ENCODE measurements at places on chromosomes 6 and 20.

GRCh38 chr20:13430346-13431002 is 208.3 kb downstream of the TASP1 start:
- DNase-seq, result no peak

DNA sequence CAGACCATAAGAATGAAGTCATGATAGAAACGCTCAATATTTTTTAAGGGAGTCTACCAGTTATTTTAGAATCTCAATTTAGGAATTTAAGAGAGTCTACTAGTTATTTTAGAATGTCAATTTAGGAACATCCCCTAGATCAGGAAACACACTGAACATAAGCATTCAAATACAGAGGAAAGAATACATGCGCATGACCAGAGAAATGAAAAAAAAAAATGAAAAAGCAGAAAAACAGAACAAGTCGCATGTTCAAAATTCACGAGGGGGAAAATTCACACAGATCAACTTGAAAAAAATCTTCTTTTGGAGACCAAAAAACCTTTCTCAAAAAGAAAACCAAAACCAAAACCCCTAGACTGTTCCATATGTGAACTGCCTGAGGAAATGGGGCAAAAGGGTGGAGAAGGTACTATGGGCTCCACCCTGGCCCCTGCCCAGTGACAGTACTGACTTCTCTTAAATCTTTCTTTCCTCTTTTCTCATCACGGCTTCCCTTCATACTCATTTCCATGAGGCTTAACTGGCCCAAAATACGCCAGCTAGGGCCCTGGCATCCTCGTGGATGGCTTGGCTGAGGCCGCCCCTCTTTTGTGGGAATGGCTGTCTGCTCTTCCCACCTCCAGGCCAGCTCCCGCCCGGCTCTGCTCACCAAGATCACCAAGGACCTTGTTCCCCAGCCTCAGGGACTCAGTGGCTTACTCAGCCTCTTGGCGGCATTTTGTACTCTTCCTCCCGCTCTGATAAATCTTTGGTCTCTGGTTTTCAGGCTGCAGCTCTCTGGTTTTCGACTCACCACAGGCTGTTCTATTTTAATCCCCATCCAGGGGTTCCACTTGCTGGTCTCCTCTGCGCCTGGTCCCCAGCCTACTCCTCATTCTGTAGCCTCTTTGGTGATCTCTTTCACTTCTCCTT is 11.2 kb downstream of the ZBTB2 start:
- DNase-seq, result no peak

GRCh38 chr20:1191299-1191698 is 6.5 kb upstream of the TMEM74B start:
- DNase-seq, result no peak

DNA sequence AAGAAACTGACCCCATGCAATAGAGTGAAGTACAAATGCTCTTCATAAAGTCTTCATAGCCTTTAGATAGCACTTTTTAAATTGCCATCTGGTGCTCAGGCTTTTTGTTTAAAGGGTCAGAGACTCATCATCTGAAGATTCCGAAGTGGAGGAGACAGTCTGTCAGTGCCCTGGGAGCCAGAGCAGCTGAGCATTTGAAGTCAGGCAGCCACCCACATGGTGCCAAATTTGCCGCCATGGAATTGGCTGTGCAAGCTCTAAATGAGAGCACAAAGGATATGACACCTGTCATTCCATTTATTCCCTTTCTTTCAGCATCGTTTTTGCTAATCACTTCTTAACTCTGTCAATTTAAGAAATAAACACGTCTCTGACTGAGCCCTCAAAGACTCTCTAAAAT is 32.8 kb upstream of the CEP162 start:
- no peak for DNase-seq

DNA sequence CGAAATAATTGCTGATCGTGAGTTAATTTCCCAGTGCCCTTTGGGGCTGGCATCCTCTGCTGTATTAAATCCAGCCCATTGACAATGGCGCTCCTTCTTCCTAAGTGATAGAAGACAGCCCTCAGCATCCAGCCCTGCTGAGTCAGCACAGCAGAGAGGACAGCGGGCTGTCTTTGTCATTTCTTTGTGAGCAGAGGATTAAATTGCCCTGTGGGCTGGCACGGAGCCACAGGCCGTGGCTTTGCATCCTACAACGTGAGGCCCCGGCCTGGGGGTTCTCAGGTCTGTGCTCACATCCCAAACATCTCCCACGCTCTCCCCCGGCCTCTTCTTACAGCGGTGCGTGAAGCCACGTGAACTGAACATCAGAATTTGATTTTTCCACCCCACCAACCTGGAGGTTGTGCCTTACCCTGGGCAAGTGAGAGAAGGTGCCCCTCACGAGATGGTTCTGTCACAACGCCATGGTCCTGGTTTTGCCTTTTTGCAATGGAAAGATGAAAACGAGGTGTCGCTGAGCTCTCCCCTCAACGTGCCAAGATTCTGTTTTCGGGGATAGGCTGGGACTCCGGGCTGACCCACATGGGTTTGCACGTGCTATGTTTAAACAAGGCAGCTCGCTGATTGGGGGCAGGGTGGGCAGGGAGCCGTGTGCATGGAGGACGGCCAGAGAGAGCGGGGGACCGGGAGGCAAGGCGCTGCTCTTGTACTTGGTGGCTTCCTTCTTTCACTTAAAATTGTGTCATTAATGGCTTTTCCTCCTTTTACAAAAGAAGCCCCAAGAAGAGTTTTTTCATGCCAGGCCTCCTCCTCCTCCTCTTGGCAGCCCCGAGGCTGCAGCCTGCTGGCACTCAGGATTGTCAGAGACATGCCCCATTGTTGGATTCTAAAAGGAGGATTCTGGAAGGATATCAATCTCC is 19.5 kb downstream of the CDH4 start:
- no peak for DNase-seq

DNA sequence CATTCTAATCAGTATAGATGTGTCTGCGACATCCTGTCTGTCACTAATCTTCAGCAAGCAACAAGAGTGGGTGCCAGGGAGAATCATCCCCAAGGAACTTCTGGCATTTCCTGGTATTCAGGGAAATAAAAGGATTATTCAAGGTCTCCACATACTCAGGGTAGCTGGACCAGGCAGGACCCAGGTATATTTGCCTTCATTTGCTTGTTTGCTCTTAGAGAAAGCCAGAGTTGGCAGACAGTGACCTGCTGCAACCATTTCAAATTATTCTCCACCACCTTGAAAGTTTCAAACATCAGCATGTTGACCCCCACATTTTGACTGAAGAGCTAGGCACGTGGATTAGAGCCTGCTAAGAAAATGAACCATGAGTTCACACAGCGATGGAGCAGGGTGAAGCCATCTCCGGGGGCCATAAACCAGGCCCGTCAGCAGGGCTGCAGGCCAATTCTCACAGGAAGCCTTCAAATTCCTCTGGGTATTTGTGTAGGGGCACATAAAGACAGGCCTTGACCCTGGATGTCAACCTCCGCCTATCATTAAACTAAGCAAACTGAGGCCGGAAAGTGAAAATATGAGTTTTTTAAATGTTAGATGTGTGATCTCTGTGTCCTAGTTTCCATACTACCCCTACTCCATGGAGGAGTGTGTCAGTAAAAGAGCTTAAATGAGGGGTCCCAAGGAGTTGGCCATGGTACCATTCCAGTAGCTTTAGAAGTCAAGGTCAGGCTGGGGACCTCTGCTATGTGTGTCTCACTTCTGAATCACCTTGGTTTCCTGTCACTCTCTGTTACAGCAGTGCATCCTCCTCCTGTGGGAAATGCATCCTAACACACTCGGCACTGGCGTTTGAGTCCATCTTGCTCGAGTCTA is 32.9 kb downstream of the TRAM2 start:
- DNase-seq, result peak; percentile 67

- DNase-seq, result no peak
Measured at GRCh38 chr6:110949679-110950285, 8.7 kb upstream of the GTF3C6 start.

DNA sequence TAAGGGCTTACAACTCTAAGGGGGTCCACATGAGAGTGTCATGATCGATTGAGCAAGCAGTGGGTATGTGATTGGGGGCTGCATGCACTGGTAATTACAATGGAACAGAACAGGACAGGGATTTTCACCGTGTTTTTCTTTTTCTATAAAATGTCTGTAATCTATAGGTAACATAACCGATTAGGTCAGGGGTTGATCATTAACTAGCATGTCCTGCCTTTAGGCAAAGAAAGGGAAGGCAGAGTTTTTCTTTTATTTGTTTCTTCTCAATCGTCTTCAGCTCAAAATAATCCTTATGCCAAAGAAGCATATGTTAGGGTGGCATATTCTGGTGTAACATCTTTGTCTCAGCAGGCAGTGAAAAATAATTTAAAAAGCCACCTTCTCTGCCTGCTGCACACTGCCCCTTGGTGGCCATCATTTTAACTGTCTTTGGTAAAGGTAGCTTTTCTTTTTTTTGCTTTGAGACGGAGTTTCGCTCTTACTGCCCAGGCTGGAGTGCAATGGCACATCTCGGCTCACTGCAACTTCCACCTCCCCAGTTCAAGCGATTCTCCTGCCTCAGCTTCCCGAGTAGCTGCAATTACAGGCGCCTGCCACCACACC is 9.7 kb upstream of the CEP43 start:
- DNase-seq, result no peak

DNA sequence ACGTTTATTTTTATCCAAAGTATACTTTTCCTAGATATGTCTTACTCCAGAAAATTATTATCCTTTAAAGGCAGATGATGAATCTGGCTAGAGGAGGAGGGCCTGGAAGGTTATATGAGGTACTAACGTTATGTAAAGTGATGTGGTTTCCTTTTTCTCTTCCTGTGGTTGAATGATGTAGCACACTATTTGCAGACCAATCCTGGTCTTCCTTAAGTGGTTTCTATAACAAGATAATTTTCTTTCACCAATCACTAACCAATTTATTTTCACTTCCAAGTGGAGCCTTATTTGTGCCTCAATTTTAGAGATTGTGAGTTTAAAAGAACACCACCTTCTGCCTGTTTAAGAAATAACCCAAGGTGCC is 154.6 kb upstream of the SOX4 start:
- DNase-seq, result no peak

DNA sequence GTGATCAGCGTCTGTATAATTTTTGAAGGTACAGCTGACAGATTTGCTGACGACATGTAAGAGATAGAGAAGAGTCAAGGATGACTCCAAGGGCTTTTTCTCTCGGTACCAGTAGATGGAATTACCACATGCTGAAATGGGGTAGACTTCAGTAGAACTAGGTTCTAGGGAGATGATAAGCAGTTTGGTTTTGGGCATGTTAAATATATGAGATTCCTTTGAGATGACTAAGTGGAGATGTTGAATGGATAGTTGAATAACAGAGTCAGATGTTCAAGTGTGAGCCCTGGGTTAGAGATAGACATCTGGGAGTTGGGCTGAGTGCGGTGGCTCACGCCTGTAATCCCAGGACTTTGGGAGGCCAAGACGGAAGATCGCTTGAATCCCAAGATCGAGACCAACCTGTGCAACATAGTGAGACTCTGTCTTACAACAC is 50.0 kb downstream of the PHF20 start:
- no peak for DNase-seq

- DNase-seq, result no peak
Measured at GRCh38 chr20:41261790-41262717, 55.5 kb downstream of the ZHX3 start.

DNA sequence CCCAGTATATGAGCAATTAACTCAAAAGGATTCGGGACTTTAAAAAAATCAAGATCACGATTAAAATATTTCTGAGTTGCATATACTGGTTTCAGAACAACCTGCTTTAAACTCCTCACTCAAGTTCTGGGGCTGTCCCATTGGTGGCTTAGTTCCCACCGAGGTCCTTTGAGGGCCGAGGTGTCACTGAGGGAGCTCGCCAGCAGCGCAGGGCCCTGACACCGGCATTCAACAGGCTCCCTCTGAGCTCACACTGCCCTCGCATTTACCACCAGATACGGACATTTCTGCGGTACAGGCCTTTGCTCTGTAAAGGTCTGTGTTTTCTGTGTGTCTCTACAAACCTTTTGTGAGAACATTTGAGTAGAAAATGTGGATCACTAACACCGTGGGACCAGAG is 24.4 kb upstream of the BNIP5 start:
- DNase-seq, result no peak

DNA sequence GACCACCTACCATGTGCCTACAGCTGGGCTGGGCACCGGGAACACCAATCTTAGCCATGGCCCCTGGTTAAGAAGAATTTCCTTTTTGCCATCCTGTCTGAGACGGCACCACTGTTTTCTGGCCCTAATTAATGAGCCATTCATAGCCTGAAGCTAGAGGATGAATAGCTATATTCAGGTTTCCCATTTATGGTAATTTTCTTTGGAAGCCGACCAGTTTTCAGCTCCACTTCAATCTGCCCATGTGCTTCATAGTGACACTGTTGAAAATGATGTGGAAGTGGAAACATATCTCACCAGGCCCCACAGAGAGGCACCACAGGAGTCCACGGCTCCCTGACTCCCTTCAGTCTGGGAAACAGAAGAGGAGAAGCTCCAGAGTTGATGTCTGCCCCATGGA is 22.6 kb upstream of the ULBP3 start:
- no peak for DNase-seq

DNA sequence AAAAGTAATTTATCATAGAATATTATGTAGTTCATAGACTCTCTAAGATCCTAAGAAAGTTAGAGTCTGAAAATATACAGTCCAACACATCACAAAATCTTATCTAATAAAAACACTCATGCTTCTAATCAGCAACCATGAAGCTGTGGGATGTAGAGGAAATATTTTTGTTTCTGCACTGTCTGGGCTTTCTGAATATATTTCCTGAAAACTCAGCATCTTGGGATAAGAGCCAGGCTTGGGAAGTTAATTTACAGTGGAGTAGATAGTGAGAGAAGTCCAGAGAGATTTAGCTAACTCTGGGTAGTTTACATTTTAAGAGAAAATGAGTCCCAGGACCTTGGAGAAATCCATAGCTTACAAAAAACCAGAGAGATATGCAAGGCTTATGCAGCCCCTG is 150.4 kb upstream of the BMP5 start:
- no peak for DNase-seq

DNA sequence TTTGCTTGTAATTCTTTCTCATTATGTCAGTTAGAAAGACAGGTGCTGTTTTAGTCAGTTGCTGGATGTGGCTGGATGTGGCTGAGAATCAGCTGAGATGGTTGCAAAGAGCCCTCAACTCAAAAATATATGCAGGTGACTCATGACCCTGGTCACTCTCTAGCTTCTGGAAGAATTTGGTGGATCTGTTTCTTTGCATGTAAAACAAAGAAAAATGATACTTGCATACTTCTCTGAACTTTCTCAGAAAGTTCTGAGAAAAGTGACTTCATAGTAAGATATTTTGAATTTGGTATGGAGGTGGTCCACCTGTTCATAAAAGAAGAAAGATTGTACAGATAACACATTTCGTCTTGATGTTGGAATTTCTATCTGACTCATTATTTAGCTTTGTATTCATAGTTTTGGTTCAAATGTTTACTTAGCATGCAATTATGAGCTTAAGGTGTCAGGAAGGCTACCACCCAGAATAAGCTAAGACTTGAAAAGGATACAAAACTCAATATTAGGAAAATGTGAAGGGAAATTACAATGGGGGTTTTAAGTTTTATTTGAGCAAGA is 163.2 kb upstream of the OLIG3 start:
- no peak for DNase-seq

GRCh38 chr6:105810105-105810921 is 275.8 kb upstream of the PRDM1 start:
- DNase-seq, result no peak

GRCh38 chr6:56772737-56773184 is 130.1 kb upstream of the DST start:
- DNase-seq, result no peak

- no peak for DNase-seq
Measured at GRCh38 chr20:46946796-46947195, 52.2 kb downstream of the EYA2 start.
